ENCODE measurements at places on chromosomes 2 and 18.
A peak's percentile ranks its signal among the peaks of the same experiment; 100 is the strongest.

GRCh38 chr2:204632410-204632809, 87.1 kb downstream of the PARD3B start:
- DNase-seq: no peak

- peak; percentile 61 for DNase-seq
Observed at GRCh38 chr2:176997074-176997791, 215.4 kb upstream of the HNRNPA3 start.

GRCh38 chr2:28681606-28682005, 70.0 kb upstream of the PPP1CB start:
- DNase-seq: no peak

GRCh38 chr2:120223034-120223912, at the start of gene TMEM185B:
Gene TMEM185B, minus strand, starts transcription at chr2:120223400. Its CDS starts 424 bp downstream, at chr2:120222976.
- peak; percentile 81 for DNase-seq

GRCh38 chr2:25835906-25836305, 42.4 kb downstream of the ASXL2 start:
- no peak for DNase-seq

GRCh38 chr2:204608237-204608939, 63.1 kb downstream of the PARD3B start:
- DNase-seq: no peak

- peak; percentile 37 for DNase-seq
Observed at GRCh38 chr2:205218056-205218455, 464.2 kb upstream of the NRP2 start.

DNA sequence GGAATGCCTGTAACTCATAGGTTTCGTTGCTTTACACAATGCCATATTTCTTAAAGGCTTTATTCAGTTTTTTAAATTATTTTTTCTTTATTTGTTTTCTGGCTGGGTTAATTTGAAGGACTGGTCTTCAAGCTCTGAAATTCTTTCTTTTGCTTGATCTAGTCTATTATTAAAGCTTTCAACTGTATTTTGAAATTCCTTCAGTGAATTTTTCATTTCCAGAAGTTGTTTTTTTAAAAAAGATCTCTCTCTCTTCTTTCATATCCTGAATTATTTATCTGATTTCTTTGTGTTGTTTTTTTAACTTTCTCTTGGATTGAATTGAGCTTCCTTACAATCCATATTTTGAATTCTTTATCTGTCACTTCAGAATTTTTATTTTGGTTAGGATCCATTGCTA, 239.9 kb upstream of the CTAGE1 start:
- no peak for DNase-seq

DNA sequence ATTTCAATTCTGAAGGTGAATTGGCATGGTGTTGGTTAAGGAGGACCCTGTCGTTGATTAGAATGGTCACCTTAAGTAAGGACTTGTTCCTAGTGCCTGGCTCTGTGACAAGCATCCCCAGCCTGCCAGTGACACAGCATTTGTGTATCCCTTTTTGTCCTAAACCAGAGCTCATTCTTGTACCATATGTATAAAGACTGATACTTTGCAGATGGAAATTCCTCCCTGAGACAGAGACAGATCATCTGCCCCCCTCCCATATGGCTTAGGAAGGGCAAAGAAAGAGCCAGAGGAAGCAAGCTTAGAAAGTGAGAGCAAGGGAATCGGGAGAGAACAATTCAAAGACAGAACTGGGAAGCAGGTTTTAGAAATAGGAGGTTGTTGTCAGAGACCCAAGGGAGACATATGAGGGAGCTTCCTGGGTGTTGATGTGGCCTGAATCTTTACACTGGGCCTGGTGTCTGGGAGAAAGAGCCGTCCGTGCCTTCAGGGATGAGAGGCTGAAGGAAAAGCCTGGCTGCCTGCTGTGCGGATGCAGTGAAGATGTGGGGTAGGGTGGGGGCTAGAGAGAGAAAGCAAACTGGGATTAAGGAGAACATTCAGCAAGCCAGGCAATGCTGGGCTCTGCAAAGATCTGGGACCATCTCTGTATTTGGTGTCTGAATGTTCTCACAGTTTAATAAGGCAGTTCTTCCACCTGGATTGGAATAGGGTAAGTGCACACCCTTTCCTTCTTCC, 13.2 kb upstream of the CHRNA1 start:
- DNase-seq: no peak

DNA sequence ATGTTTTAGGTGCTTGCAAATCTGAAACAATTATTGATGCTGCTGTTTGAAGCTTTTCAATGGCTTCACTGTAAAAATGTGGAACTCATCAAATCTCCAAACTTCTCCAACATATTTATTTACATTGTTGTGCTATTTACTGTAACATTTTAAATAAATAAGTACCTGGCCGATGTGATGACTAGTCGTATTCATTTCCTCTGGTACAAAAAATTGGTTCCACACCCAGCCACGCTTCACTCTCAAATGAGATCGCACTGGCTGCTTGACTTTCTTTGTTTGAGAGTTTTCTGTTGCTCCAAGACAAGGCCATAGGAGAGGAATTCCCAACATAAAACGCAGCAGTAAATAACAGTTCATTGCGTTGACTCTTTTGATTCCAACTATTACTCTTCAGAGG, 32.0 kb downstream of the CDH19 start:
- no peak for DNase-seq

DNA sequence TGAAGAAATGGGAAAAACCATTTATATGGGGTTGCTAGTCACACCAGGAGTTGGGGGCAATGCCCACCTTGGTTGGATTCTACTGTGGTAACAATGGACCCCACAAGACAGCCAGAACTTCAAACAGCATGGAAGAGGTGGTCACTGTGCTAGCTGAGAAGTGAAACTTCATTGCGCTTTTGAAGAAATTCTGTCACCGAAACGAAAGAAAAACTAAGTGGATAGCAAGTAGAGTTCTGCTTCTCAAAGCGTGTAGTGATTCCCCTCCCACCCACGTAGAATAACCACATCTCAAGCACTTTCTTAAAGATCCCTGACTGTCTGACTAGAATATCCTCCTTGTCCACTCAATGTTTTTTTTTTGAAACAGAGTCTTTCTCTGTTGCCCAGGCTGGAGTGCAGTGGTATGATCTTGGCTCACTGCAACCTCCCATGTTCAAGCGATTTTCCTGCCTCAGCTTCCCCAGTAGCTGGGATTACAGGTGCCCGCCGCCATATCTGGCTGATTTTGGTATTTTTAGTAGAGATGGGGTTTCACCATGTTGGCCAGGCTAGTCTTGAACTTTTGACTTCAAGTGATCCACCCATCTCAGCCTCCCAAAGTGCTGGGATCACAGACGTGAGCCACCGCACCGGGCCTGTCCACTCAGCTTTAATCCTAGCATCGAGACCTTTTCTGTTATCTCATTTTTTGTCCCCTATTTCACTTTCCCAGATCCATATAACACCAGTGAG, 30.1 kb upstream of the CCL20 start:
- DNase-seq: no peak

DNA sequence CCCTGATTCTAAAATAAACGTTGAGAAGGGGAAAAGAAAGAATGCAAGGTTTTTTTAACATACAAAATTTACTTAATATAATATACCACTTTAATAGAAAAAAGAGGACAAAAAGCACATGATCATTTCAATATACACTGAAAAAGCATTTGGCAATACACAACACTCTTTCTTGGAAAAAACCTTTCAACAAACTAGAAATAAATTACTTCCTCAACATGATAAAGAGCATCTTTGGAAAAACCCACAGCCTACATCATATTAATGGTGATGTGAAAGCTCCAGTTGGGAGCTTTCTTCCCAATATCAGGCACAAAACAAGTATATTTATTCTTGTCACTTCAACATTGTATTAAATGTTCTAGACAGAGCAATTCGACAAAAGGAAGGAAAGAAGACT, 3.0 kb upstream of the POLR1B start:
- no peak for DNase-seq

- no peak for DNase-seq
Observed at GRCh38 chr2:188677142-188677541, 297.0 kb upstream of the COL3A1 start.

- no peak for DNase-seq
Observed at GRCh38 chr2:50611351-50611871, 420.5 kb downstream of the NRXN1 start.

DNA sequence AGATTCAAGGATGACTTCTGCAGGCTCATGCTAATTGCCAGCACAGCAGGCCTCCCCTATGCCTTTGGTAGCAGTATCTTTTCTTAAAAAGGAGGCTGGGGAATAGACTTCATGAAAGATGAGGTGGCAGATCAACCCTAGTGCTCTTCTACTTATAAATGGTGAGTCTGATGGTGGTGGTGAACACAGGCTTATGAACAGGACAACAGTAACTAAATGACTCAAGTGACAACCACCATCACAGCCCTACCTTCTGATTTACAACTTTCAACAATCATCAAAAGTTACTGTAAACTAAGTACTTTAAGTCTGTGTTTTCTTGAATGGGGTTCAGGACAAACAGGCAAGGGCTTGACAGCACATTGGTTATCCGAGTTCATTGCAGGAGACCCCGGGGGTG, 39.3 kb downstream of the PAIP2B start:
- DNase-seq: no peak

DNA sequence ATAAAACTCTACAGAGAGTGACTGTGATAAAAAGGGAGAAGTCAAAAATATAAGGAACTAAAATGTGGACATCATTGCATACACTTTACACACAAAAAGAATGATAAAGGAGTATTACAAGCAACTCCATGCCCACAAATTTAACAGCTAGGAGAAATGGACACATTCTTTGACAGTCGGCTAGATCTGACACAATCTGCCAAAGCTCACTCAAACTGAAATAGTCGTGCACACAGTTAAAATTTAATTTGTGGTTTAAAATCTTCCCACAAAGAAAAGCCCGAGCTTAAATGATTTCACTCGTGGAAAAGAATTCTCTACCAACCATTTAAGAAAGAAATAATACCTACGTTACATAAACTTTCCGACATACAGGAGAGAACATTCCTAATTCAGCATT, 132.4 kb downstream of the ZAP70 start:
- no peak for DNase-seq

- no peak for DNase-seq
Observed at GRCh38 chr2:106963156-106963555, 77.2 kb upstream of the ST6GAL2 start.

GRCh38 chr18:22628795-22629510, 211.2 kb upstream of the CTAGE1 start:
- DNase-seq: no peak

DNA sequence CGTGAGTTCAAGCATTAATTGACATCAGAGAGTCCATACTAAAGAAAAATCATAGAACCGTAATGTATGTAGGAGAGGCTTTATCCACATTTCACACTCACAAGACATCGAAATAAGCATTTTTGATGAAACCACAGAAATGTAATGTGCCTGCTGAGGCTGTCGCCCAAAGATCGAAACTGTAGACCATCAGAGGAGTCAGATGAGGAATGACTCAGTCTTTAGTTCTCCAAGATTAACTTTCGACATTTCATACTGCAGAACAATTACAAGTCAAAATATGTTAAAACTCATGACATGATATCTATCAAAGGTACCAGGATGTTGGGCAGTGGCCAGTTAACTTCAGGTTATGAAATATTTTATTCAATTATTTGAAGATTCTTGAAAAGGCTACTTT, 79.6 kb downstream of the RAB31 start:
- peak; percentile 94 for DNase-seq

- DNase-seq: no peak
Observed at GRCh38 chr18:57425096-57425495, 10.1 kb upstream of the ONECUT2 start.

DNA sequence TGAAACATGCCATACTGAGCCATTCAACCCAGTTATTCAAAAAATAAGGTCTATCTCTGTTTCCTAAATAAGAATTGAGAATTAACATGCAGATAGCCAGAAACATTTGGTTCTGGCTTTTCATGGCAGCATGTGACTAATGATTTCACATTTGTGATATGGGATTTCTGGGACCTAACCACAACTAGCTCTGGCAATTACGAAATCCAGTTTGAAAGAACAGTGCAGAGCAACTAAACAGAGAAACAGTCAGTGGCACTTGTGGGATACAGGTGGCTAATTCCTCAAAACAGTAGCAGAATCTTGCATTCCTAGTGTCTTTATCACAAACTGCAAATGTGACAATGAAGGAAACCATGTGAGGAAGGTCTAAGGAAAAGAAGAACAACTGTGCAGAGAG, 637.8 kb upstream of the CHAC2 start:
- DNase-seq: peak; percentile 93

GRCh38 chr2:27010139-27010538, 22.6 kb upstream of the TMEM214 start:
- no peak for DNase-seq

DNA sequence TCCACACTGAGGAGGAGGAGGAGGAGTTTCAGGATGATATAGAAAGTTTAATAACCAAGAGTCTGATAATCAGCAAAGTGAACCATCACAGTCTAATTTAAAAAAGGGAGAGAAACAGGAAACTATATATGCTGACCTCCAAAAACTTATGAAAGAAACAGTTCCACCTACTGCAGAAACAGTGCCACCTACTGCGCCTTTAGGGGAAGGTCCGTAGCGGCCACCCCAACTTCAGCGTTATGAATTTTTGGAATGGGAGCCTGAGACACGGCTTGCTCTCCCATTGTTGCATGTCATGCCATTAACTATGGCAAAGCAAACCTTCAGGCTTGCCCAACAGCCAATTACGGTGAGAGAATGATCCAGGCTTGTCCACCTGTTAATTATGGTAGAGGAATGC, 1719.2 kb upstream of the LRRTM1 start:
- no peak for DNase-seq

DNA sequence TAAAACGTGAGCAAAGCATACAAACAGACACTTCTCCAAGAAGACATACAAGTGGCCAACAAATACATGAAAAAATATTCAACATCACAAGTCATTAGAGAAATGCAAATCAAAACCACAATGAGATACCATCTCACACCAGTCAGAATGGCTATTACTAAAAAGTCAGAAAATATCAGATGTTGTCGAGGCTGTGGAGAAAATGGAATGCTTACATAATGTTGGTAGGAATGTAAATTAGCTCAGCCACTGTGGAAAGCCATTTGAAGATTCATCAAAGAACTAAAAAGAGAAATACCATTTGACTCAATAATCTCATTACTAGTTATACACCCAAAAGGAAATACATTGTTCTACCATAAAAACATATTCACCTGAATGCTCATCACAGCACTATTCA, 825.7 kb downstream of the SUCLG1 start:
- no peak for DNase-seq

Measured in iris pigment epithelial cell (primary cell).